ENCODE measurements at places on chromosomes 2 and 18.

DNA sequence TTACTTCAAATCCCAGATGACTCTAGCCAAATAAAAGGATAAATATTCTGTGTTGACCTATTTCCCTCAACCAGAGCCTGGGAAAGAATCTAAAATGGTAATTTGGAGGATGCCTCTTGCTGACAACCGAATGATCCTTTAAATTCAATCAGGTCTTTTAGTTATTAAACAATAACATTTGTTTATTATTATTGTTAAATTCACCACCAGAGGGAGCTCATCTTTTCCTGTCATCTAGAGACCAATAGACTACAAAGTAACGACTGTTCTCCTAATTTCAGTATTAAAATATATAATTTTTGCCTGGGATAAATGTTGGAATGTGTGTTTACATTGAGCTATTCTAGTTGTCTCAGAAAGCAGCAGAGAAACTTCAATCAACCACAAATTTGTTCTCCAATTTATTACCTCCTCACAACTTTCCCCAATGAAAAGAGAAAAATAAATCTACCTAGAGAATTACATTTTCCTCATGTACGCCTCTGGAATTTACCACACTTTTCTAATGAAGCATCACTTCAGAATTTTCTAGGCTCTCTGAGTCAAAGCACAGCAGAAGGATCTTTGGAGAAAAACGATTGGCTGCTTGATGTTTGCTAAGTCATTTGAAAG, 142.7 kb downstream of the SCG2 start:
- no peak for DNase-seq

DNA sequence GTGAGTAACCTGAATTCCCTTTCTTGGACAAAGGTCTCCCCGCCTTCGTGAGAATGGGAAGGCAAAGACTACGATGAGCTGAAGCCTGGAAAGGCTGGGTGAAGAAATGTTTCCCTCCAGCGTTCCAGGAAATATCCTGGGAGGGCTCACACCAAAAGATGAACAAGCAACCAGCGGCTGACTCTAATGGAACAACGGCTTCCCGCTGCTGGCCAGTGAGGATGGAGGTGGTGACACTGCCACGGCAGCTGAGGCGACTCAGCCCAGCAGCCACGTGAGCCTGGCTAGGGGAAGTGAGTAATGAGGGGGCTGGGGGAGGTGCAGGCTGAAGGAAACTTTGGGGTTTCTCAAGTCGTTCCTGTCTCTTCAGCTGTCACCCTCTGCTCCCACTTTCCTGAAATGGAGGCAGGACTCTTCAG, 105.0 kb upstream of the SMAD7 start:
- peak; percentile 72 for DNase-seq

- no peak for DNase-seq
Measured at GRCh38 chr2:135257383-135258090, 205.4 kb downstream of the RAB3GAP1 start.

- peak; percentile 56 for DNase-seq
Measured at GRCh38 chr18:25832001-25832604, 258.3 kb downstream of the SS18 start.

GRCh38 chr18:3062798-3063680, 50.1 kb upstream of the LPIN2 start:
- peak; percentile 55 for DNase-seq

DNA sequence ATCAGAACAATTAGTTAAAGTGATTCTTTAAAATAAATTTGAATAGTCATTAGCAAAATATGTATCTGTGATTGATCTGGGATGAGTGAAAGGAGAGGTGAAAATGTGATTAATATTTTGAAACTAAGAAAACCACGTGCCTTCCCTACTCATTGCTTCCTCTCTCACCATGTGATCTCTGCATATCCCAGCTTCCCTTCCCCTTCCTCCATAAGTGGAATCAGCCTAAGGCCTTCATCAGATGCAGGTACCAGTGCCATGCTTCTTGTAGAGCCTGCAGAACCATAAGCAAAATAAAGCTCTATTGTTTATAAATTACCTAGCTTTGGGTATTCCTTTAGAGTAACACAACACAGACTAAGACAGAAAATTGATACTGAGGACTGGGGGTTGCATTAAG, 11.2 kb upstream of the STAT1 start:
- DNase-seq: no peak

DNA sequence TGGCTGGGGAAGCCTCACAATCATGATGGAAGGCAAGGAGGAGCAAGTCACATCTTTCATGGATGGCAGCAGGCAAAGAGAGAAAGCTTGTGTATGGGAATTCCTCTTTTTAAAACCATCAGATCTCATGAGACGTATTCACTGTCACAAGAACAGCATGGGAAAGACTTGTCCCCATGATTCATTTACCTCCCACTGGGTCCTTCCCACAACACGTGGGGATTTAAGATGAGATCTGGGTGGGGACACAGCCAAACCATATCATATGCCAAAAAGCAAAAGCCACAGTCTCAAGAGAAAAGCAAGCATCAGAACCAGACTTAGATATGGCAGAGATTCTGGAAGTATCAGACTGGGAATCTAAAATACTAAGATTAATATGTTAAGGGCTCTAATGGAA, 30.0 kb upstream of the SCRN3 start:
- DNase-seq: no peak

- DNase-seq: no peak
Measured at GRCh38 chr2:28637066-28638047, 114.3 kb upstream of the PPP1CB start.

- DNase-seq: no peak
Measured at GRCh38 chr2:239230318-239231052, 170.3 kb downstream of the HDAC4 start.

DNA sequence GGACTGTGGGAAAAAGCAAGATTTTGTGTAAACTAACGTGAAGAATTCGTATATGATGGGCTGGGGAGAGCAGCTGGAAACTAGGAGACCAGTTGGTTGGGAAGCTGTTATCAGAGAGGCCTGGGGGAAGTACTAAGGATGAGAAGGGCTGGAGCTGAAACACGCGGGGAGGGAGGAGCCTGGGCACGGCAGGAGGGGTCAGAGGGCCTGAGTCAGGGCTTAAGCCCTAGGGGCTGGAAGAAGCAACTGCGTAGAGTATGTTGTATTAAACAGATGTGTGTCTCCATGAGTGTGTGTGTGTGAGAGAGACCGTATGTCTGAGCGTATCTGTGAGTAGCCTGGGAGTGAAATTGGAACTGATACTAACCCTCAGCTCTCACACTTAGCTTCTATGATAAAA, 8.4 kb downstream of the POMC start:
- DNase-seq: no peak

GRCh38 chr2:98583816-98584618, 24.3 kb downstream of the COA5 start:
- DNase-seq: no peak

DNA sequence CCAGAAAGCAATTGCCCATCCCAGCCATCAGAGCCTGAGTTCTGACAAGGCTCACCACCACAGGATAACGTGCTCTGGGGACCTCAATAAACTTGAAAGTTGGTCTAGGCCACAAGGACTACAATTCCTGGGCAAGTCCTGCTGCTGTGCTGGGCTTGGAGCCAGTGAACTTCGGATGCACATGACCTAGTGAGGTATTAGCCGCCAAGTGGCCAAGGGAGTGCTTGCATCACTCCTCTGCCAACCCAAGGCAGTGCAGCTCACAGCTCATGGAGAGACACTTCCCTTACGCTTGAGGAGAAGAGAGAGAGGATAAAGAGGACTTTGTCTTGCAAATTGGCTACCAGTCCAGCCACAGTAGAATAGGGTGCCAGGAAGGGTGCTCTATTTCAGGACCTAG, 219.6 kb downstream of the MBD2 start:
- DNase-seq: no peak

DNA sequence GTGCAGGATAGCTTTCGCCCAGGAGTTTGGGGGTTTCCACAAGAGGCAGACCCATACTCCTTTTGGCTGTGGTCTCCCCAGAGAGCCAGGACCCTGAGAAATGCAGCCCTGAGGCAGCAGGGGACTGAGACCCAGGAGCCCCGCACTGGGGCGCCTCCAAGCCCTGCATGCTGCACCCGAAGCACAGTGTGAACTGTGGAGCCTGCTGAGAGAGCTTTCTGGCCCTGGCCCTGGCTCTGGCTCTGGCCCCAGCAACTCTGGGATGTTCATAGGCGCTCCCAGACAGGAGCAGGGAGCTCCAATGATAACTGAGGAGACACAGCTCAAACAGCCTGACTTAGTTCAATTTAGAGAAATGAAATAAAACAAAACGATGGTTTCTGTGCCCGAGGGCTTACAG, 96.4 kb upstream of the TEX51 start:
- no peak for DNase-seq

DNA sequence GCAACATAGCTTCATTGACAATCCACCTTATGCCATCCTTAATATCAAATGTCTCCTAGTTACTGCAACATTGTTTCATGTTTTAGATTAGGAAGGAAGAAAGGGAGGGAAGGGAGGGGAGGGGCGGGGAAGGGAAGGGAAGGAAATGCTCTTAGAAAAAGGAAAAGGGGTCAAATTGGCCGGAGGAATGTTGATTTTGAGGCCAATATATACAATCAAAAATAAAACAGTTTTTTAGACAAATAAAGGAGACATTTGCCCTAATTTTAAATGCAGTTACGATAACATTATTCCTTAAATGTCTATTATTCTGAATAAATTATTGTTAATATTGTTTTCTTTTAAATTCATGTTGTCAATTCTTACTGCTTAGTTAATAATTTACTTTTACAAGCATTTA, 33.5 kb upstream of the CALCRL start:
- no peak for DNase-seq
